Activated CD4-positive, alpha-beta T cell treated with anti-CD3 and anti-CD28 coated beads, Interleukin-2, amount 50 U/mL, for 1 hour (primary cell): ENCODE measurements at places on chromosomes 13 and 19.

DNA sequence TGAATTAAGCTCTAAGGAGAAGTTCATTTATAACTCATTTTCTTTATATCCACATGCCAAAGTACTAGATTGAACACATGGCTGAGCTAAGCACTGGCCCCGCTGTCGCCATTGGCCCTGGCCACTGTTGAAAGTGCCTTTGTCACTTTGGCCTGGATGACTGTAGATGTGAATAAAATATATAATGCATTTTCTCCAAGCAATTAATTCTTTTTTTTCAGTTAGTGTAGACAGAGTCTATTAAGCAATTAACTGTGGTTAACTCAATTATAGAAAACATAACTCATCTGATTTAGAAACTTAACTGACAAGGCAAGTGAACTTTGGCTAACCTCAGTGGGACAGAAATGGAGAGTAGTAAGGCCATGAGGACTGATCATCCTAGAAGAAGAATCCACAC lies 965.6 kb downstream of the EFNB2 start:
- DNase-seq = no peak

DNA sequence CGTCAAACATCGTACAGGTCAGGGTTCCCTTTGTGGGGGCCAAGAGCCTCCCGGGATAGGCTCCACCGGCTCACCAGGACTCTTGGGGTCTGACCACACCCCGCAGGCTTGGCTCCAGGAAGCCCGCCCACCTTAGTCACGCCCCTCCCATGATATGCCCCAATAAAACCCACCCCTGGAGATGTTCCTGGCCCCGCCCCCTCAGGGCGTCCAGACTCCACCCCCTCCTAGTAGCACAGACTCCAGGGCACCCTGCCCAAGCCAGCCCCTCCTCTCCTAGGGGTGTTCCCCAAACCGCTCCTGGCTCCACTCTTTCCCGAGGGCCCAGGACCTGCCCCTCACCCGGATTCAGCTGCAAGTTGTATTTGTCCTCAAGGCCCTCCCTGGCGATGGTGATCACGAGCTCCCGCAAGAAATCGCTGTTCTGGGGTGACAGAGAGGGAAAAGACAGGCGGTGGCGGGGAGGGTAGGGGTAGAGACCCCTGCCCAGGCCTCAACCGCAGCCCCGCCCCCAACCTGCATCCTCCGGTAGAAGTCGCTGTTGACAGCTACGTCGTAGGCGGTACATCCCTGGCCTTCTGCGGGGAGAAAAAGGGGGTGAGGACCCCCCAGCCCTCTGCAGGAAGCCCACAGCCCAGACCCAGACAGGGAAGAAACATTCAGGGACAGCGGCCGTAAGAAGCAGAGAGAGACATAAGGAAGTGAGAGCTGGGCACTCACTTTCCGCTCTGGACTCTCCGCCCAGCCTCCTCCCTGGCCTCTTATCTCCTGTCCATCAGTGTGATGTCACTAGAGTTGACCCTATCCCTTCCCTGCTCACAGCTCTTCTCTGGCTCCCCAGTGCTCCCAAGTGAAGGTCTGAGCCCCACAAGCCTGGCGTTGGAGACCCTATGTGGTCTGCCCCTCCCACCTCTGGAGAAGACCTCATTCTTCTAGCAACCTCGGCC lies 3.9 kb downstream of the PIH1D1 start:
- DNase-seq = no peak

- no peak for DNase-seq
Measured at GRCh38 chr19:49997709-49998108, 27.5 kb downstream of the VRK3 start.

GRCh38 chr19:58350871-58351557 lies 2.3 kb downstream of the A1BG start:
- no peak for DNase-seq

DNA sequence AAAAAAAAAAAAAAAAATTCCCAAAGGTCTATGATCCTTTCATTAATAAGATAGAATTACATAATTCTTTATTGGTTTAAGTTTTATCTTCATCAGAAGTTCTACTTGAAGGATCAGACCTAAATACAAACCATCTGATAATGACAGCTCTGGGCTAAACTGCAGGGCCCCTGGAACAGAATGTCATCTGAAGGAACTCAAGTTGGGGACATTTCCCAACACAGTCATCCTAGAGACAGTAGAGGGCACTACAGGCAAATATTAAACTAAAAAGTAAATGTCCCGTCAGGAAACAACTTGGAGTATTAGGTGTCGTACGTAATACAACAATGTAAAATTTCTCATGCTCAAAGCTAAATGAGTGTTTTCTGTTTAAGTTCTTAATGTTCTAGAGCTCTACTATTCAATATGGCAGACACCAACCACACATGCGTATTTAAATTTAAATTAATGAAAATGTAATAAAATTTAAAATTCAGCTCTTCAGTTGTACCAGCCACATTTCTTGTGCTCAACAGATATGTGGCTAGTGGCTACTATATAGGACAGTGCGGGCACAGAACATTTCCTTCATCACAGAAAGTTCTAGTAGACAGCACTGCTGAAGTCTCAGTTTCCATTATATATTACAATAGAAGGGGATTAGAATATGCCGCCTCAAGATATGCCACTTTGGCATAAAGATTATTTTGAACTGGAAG lies 21.8 kb upstream of the NAXD start:
- no peak for DNase-seq

GRCh38 chr19:35225951-35226350 lies 2.6 kb downstream of the FAM187B start:
- DNase-seq = no peak
